ENCODE measurements at places on chromosomes 1 and 21.

- DNase-seq = no peak
Measured at GRCh38 chr1:94246692-94247137, 9.3 kb upstream of the ARHGAP29 start.

DNA sequence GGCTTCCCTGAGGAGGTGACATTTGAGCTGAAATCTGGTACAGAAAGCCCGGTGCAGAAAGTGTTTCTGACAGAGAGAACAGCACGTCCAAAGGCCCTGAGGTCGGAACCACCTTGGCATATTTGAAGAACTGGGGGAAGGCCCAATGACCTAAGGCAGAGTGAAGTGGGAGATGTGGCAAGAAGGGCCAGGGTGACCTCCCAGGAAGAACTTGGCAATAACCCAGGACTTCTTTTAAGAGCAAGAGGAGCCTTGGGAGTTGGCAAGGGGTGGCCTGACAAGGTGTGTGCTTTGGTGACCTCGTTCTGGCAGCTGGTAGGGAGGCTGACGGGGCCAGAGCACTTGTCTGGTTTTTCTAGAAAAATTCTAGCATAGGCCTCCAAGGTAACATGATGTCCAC is 23.4 kb downstream of the TTC39A start:
- no peak for DNase-seq

DNA sequence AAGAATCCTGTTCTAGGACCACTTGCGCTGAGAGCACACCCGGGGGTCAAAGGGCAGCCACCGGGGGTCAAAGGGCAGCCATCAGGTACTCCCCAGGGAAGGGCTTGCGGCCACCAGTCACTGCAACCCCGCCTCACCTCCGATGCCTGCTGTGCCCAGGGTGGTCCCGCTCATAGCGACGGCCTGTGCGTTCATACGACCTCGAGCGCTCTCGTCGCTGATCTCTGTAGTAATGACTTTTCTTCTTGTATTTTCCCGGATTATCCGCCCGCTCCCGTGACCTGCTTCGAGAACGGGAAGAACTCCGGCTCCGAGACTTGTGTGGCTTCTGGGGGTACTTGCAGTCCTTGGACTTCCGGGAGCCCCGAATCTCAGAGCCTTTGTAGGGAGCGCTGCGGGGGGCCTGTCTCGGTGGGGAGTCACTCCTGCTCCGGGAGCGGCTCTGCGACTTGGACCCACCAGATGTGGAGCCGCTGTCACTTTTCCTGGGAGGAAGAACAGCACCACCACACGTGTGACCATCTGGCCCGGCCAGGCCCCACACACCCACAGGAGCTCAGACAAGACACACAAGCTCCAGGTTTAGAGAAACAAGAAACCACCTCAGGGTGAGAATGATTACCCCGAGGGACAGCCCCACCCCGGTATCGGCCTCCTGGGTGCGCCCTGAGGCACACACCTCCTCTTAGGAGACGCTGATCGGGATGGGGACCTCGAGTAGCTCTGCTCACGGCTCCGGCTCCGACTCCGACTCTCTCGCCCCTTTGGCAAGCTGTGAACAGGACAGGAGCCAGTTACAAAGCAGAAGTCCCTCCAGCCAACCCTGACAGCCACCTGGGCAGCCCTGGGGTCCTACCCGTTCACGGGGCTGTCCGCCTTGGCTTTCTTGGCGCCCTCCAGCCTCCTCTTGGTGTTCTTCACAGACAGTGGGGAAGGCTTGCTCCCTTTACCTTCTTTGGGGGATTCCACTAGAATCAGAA is 11.7 kb downstream of the CCNL2 start:
- DNase-seq = no peak

- DNase-seq = no peak
Measured at GRCh38 chr1:176994931-176995596, 169.4 kb downstream of the ASTN1 start.

DNA sequence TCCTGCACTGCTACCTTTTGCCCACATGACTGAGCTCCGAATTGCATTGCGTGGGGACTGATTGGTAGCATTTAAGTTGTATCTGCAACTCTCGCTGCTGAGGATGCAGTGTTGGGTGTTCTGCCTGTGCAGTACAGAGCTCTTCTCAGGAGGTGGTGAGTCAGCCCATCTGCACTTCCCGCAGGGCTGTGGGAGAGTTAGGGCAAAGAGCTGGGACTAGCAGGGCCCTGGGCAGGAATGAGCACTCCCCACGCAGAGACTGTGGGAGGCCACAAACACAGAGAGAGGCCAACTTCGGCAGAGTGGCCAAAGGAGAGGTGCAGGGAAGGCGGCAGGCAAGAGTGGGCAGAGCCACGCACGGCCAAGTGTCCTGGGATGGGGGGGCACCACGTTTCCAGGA is 244.7 kb downstream of the SIPA1L2 start:
- DNase-seq = no peak

DNA sequence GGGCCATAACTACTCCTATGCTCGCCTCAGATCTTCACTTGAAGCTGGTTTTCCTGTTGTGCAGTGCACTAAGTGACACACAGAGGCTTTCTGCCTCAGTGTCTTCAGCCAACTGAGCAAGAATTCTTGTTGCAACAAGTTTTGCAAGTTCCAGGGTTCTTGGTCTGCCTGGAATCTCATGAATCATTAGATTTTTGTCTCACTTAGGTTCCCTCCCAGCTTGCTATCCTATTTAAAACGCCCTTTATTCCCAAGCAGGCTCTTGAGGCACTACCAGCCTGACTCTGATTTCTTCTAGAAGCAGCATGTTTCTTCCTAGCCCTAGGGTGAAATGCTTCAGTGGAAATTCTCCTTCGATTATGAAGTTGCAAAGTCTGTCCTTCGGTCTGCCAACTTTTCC is 158.8 kb downstream of the C1orf21 start:
- DNase-seq = no peak

GRCh38 chr1:227459326-227459841 is 104.0 kb upstream of the ZNF678 start:
- DNase-seq = no peak

DNA sequence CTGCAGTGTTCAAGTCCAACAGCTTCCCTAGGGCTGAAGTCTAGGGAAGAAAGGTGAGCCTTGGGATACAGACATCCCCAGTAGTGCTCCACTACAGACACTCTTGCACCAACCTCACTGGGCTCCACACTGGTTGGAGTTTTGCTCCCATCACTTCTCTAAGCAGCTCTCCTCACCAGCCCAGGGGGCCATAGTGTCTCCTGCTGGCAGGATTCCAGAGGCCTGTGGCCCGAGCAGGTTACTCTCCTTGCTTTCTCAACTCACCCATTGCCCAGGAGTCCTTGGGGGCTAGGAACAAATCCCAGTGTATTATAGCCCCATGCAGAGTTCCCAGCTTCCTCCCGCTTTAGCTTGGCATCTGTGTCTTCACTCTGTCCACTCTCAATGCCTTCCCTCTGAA is 52.8 kb downstream of the IFI44 start:
- no peak for DNase-seq

- no peak for DNase-seq
Measured at GRCh38 chr1:15719381-15720120, 16.5 kb upstream of the SLC25A34 start.

DNA sequence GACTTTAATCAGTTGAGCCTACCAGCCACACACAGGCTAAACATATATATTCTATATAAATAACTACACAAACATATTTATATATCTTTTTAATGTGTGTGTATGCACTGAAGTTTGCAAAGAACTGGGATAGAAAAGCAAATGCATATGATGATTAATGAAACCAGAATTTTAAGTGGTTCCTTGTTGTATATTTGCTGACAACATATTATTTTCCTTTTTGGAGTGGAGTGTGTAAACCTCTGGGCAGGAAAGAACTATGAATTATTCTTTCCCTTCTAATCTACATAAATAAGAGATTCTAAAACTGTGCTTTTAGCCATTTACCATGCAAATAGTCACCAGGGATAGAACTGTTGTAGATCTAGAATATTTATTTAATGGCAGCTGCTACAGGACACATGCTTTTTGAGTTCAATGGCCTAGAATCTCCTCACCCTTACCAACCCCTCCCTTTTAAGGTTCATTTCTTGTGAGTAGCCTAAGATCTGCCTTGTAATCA is 187.6 kb downstream of the BACH1 start:
- no peak for DNase-seq

- no peak for DNase-seq
Measured at GRCh38 chr1:242209063-242209462, 210.2 kb upstream of the MAP1LC3C start.

GRCh38 chr21:38493549-38494250 is 4.6 kb downstream of the ERG start:
- DNase-seq = no peak

DNA sequence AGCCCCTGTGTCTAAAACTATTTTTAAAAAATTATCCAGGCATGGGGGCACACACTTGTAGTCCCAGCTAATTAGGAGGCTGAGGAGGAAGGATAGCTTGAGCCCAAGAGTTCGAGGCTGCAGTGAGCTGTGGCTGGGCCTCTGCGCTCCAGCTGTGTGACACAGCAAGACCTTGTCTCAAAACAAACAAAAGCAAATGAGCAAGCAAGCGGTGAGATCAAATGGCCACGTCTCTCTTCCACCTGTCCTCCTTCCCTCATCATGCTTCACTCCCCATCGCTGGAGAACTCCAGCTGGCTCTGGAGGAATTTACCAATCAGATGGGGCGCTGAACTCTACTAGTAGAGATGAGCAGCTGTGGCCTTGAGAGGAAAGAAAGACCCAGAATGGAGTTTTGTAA is 14.0 kb upstream of the REN start:
- DNase-seq = no peak

DNA sequence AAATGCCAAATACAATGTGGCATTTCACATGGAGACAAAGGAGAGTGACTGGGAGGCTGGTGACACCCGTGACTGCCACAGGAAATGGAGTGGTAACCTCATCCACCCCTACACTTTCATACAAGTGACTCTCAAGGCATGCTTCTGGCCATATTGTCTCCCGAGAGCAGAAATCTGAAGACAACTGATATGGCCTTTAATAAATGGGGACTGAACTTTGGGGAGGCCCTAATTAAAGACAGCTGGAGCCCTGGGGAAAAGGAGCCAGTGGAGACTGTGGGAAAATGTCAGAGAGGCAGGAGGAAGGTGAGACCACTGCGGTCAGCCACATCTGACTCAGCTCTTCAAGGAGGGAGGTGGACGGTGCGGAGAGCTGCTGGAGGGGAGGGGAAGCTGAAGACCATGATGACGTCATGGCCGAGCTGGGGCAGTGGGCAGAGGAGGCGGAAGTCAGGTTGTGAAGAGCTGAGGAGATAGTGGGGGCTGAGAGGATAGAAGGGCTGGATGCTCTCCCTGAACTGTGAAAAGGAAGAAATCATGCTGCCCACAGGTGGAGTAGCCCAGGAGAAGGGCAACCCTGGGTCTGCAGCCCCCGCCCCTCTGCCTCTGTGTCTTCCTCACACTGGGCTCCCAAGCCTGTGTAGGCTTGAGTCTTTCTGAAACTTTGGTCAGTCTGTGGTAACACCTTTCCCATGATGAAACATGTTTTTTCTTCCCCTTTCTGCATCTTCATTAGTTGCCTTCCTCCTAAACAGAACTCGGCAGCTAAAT is 14.0 kb upstream of the NCF2 start:
- DNase-seq = peak; percentile 44

DNA sequence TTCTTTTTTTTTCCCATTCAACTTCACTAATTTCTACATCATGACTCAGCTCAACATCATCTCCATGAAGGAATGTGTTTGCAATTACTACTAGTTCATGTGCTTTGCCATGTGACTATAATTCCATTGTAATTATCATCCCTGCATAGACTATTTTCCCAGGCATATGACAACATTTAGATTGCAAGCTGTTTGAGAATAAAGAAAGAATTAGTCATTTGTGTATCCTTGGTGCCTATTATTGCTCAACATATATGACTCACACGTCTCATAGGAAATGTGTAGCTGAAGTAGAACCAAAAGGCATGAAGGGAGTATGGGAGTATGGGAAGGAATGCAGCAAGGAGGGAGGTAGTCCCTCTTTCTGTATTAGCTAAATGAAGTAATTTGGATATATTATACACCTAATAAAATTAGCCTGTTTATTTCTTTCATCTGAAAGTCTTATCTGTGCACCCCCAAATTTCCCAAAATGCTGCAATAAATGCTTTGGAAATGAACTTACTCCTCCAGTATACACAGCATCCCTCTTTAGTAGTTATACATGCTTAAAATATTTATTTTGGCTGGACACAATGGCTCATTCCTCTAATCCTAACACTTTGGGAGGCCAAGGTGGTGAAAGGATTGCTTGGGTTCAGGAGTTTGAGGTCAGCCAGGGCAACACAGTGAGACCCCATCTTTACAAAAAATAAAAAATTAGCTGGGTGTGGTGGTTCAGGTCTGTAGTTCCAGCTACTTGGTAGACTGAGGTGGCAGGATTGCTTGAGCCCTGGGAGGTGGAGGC is 316.9 kb upstream of the ADGRL4 start:
- DNase-seq = no peak

- DNase-seq = no peak
Measured at GRCh38 chr1:186214791-186215190, 160.3 kb downstream of the TPR start.

DNA sequence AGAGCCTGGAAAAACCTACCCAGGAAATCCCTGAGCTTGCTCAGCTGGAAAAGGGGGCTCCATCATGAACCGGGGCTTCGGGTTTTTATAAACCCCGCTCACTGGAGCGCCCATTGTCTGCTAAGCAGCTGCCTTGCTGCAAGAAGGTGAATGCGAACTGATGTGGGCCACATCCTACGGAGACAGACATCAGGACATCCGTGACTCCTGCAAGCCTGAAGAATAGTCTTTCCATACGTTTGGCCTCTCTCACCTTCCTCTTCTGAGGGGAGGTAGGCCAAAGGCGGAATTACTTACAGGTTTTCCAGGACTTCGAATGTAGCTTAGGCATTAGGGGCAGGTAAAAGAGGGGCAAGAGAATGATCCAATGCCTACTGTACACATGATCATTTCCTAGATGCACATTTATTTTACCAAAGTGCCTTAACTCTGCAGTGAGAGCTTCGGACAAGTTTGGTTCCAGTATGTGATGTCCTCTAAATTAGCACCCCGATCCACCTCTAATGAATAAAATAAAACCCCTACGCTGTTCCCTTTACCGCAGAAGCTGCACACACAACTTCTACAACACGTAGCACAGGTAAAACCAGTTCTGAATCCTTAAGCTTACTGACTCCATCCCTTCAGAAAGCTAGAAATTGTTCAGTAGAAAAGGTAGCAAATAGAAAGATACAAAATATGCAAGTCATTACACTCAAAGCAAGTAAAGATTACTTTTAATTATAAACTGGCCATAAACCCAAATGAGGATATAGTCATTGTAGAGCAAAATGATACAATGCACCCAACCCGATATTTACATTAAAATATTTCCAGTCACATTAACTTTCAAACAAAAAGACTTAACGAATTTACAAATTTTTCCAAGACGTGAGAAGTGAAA is 866 bp upstream of the SORT1 start:
- DNase-seq = no peak

- no peak for DNase-seq
Measured at GRCh38 chr1:998995-999724, 737 bp downstream of the HES4 start.

Measured in GM13977 (cell line).